ENCODE measurements at places on chromosomes 12 and 14.

DNA sequence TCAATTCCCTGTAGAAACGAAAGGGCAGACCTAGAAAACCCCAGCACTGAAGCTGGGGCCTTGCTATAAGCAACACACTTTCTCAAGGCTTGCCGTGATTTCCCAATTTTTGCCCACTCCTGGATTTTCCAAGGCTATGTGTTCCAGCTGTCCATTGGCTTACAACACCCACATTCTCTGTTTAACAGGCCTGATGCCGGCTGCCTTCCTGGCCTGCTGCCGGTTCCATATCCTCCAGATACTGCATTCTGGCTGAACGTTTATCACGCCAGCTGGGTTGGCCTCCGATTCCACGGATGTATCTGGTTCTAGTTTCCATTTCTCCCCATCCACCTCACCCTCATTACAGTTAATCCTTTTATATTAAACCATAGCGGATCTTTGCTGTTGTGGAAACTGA is 2.0 kb upstream of the PCNX1 start:
- DNase-seq = no peak

DNA sequence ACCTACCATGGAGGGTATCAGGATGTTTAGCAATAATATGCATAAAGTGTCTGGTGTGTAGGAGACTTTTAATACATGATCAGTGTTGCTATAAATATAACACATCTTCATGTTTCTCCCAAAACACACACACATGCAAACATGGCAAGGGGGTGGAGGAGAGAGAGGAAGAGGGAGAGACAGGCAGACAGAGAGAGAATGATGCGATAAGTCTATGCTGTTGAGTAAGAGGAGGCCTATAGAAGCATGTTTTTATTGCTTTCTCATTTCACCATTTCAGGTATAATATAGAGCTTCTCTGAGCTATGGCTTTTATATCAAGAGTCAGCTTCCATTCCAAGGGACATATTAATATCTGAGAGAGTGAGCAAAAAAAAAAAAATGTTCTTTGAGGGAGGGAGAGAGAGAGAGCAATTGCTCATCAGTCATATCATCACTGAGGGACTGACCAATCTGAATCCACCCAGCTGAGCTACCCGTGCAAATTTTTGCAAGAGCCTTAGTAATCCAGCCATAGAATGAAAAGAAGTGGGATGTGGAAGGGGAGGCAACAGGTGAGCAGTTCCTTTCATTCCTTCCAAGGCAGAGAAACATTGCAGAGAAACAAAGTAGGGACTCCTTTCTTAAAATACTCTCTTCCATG is 54.8 kb upstream of the RASSF8 start:
- DNase-seq = no peak

DNA sequence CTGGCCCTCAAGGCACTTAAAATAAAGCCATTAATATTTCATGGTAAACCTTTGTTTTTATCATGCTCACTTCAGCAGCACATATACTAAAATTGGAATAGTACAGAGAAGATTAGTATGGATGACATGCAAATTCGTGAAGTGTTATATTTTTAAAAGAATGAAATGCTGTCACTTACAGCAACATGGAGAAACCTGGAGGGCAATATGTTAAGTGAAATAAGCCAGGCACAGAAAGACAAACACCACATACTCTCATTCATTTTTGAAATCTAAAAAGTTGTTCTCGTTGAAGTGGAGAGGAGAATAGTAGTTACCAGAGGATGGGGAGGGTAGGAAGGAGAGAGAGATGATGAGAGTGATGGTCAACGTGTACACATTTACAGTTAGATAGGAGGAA is 45.4 kb upstream of the ATP2B1 start:
- no peak for DNase-seq

- DNase-seq = no peak
These were observed 62.2 kb downstream of the VEZT start for GRCh38 chr12:95279856-95280255.

GRCh38 chr14:89394972-89395371 is 22.1 kb downstream of the FOXN3 start:
- DNase-seq = no peak

DNA sequence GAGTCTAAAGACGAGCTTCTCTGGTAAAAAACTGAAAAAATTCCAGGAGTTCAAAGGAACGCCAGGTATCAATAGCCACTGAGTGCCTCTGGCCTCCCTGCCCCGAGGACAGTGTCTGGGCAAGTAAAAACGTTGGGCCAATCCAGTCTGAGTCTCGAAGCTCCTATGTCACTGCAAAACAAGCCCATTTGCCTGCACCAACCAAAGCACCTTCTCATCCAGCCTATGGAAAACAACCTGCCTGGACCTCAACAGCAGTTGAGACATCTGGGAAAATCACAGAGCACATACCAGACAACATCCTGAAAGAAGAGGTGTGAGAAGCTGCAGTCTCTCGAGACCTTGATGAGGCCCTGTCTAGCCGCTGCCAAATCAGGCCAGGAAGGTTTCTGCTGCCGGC is 56.6 kb downstream of the RNF34 start:
- DNase-seq = no peak

Data from non-pigmented ciliary epithelial cell (primary cell).